Fibroblast of skin of right quadriceps (primary cell): ENCODE measurements at places on chromosomes 11 and 22.
A peak's percentile ranks its signal among the peaks of the same experiment; 100 is the strongest.

- no peak for DNase-seq
These were observed 427.8 kb downstream of the LRRC4C start for GRCh38 chr11:41031551-41032060.

GRCh38 chr22:32487461-32487860 lies 12.8 kb downstream of the FBXO7 start:
- no peak for DNase-seq

GRCh38 chr11:93936460-93936859 lies 84.7 kb upstream of the HEPHL1 start:
- no peak for DNase-seq

DNA sequence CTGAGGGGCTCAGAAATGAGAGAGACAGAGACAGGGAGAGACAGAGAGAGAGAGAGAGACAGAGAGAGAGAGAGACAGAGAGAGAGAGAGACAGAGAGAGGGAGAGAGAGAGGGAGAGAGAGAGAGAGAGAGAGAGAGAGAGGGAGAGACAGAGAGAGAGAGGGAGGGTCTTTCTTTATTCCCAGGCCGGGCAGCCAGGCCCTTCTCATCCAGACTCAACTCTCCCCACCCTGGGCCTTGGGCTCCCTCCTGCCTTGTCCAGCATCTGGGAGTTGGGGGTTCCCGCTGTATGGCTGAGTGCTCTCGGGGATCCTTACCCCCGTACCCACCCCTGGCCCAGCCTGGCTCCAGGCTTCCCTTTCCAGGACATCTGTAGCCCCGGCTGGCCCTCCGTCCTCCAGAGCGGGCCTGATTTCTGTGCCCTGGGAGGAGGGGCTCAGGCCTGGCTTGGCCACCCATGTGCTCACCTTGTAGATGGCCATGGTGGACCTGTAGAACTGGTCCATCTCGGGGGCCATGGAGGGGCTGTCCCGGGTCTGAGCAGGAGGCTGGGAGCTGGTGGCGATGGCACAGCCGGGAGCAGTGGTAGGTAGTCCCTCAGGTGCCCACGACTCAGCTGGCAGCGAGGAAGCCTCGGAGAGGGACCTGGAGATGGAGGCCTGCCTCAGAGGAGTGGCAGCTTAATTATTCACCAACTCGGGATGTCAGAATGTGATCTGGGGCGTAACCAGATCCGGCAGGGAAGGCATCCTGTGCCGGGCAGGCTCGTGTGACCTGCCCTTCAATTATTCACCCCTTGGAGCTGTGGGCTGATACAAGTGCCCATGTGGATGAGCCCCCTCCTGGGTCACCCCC lies at the start of gene BAIAP2L2:
BAIAP2L2 (minus strand) TSS at position 677 of the 855 bp plus-strand sequence; CDS start at position 518, 159 bp downstream.
- no peak for DNase-seq

DNA sequence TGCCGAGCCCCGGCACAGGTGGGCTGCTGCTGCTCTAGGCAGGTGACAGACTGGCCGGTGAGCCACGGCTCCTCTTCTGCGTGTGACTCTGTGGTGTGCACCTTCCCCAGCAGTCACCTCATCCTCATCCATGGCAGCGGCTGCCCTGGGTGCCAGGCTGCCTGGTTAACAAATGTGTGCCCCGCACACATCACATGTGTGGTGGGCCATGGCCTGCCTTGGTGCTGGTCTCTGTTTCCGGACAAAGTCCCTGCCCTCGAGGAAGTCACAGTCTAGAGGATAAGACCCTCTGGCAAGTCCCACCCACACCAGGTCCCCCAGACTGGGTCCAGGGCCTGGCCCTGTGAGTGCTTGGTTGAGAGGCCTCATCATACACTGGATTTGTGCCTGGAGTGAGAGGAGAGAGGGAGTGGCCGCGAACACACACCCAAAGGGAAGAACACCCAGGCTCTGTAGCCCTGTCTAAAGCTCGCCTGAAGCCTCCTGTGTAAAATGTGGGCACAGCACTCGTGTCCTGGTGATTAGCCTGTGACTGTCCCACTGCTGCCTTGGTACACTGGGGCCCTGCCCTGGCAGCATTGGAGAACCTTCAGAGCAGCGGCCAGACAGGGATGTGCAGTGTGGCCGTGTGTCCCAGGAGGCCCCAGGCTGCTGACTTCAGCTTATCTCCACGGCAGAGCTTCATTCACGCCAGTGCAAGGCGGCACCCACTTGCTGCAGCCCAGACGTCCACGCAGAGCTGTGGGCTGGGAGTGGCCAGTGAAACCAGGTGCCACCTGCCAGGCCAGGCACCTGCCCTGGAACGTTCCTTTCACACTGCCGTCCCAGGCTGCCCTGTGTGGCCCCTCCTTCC lies 269.9 kb downstream of the TBC1D22A start:
- no peak for DNase-seq

DNA sequence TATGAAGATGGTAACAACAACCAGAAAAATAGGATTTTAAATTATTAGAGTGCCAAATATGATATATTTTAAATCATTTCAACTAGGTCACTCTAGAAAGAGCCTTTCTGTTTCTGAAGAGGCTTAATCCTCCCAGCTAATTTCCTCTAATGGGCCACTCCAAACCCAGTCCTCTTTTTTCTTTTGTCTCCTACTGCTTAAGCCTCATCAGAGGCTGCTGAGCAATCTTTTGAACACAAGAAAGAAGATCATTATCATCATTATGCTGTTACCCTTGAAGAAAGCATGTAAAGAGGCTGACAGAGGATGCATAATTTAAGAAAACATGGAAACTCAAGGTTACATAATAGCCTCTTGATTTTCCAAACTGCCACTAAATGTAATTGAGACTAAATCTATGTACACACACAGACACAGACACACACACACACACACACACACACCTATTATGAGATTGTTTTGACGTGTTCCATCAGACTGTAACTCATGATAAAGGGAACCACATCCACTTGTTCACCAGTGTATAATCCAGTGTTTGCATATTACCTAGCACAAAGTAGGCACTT lies 519.6 kb downstream of the METTL15 start:
- no peak for DNase-seq

- DNase-seq: no peak
These were observed 729.3 kb downstream of the NTM start for GRCh38 chr11:132099692-132100091.

GRCh38 chr11:133509924-133510697 lies 22.2 kb downstream of the OPCML start:
- DNase-seq: no peak

DNA sequence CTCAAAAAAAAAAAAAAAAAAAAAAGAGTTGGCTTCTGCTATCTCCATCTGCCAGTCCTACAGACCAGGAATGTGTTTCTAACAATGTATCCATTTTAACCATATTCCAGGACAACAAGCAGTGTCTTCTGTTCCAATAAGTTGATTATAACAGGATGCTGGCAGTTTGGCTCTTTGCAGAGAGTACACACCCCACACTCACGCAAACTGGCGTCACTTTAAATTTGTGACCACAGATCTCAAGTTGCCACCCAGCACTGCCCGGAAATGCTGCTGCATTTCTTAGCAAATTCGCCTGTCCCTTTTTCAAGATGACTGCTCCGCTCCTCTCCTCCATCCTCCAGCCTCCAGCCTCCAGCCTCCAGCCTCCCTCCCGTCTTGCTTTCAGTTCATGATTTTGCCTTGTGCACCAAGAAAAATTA lies 44.3 kb downstream of the SCGB1A1 start:
- DNase-seq: no peak

DNA sequence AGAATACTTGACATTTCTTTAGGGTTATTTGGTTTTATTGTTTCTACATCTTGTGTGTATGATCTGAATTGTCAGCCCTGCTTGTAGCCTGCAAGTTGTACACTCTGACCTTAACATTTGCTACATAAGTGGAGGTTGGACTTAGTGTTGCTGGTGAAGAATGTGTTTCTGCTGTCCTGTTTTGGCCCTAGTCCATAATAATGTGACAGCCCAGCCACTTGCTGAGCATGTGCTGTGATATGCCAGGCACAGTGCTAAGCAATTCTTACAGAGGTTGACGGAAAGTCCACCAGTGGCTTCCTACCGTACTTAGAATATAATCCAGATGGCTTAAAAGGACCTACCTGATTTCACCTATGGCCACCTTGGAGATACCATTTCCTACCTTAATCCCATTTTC lies 526.6 kb downstream of the NELL1 start:
- no peak for DNase-seq

- DNase-seq: no peak
These were observed 217.1 kb upstream of the PLET1 start for GRCh38 chr11:112477581-112478317.

- DNase-seq: no peak
These were observed 1920.0 kb upstream of the RAG2 start for GRCh38 chr11:38517991-38518390.

- DNase-seq: peak; percentile 11
These were observed 11.1 kb upstream of the MPZL2 start for GRCh38 chr11:118275176-118275575.

DNA sequence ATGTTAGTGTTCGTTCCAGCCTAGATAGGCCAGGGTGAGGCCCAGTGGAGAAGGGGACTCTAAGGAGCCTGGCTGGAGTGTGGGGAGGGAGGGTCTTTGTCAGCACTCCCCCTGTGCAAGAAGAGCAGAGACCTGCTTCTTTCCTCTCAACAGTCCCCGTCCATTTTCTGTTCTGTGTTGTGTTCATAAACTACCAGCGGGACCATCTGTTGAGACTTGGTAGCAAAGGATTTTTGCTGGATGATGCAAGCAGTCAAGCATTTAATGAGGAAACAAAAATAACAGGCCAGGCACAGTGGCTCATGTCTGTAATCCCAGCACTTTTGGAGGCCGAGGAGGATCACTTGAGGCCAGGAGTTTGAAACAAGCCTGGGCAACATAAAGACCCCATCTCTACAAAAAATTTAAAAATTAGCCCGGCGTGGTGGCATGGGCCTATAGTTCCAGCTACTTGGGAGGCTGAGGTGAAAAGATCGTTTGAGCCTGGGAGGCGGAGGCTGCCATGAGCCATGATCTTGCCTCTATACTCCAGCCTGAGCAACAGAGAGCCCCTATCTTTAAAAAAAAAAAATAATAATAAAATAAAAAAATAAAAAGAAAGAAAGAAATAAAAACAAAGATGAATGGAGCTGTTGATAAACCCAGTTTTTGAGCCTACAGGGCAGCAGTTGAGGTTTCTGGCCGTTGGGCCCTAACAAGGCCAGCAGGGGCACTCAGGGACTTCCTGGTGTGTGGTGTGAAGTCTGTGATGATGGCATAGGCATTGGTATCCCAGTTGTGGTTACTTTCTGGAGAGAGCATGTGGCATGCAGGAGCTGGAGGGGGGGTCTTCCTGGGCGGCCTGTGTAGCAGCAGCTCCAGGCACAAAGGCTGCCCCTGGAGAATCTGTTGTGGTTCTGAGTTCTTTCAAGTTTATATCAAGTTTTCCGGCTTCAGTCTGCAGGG lies 1.7 kb upstream of the TXNRD2 start:
- peak; percentile 94 for DNase-seq

DNA sequence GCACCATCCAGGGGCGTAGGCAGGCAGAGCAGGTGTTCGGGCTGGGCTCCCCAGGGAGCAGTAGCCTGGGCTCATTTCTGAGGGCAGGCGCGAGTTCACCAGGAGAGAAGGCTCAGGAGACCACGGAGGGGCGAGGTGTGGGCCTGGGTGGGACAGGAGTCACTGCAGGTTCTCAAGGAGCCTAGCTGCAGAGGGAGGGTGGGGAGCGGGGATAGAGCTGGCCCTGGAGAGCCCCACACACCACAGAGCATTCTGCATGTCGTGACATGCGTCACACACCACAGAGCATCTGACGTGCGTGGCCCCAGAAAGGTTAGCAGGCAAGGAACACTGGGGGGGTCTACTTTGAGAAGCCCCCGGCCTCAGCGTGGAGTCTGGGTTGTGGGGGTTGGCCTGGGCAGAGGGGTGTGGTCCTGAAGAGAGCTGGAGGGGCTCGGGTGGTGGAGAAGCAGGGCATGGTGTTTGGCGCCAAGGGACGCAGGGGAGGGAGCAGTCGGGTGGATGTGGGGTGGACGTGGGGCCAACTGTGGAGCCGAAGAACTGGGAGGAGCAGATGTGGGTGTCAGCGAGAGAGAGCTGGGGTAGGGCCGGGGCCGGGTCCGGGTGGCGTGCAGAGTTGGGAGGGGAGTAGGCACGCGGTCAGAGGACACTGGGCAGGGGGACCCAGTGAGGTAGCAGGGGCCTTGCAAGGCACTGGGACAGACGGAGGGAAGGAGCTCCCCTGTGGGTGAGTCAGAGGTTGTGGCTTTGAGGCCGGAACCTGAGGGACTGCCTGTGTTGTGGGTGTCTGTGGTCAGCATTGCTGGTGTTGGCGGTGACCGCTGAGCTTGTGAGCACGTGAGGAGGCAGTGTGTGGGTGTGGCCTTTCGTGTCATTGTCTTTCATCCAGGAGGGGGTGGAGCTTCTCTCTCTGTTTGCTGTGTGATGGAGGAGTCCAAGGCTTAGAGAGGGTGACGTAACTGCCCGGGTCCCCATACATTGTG lies 25.5 kb downstream of the CTTN start:
- peak; percentile 27 for DNase-seq

DNA sequence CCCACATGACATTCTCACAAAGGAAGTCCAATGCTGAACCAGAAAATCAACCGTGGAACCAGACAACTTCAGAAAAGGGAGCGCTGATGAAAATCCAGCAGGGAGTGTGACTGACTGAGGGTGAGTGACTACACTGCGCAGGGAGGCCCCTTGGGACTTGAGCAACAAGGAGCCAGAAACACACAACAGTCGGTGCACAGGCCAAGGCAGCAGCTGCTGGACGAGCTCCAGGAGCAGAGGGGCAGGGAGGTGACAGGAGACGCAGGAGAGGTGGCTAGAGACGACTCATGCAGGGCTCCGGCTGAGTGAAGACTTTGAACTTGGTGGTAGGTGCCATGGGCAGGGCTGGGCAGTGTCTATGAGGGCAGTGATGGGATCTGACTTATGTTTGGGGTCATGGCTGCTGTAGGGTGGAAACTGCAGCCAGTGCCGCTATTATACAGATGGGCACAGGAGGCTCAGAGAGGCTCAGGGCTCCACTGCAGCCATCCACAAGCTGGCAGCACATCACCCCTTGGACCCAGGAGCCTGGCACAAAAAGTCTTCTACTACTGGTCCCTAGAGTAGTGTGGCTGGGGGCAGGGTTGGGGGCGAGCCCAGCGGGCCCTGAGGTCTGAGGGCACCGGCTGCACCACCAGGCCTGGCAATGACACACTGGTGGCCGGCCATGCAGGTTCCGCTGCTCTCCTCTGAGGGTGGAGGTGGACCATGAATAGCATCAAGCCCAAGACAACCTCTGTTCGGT lies 10.3 kb upstream of the FADD start:
- DNase-seq: no peak

DNA sequence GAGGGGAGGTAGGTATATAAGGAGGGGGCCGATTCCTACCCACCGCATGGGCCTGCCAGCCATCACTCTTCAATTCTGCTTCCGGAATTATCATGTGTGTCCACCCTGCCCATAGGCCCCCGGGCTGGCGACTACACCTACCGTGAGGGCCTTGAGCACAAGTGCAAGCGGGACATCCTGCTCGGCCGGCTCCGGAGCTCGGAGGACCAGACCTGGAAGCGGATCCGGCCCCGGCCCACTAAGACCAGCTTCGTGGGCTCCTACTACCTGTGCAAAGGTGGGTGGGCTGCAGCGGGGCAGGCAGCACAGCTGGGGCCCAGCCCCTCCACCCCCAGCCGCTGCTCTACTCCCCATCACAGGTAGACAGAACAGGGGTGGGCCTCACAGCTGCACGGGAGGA lies 38.4 kb upstream of the TEF start:
- DNase-seq: no peak

GRCh38 chr11:116078101-116078591 lies 573.9 kb upstream of the CADM1 start:
- no peak for DNase-seq

- peak; percentile 10 for DNase-seq
These were observed 2.8 kb upstream of the ANO9 start for GRCh38 chr11:444396-445144.

GRCh38 chr11:85912414-85912813 lies 57.2 kb downstream of the CCDC83 start:
- DNase-seq: no peak
